CD4-positive, alpha-beta T cell treated with Interleukin-21 for 1 hour (primary cell): ENCODE measurements at places on chromosomes 4 and X.
A peak's percentile ranks its signal among the peaks of the same experiment; 100 is the strongest.

DNA sequence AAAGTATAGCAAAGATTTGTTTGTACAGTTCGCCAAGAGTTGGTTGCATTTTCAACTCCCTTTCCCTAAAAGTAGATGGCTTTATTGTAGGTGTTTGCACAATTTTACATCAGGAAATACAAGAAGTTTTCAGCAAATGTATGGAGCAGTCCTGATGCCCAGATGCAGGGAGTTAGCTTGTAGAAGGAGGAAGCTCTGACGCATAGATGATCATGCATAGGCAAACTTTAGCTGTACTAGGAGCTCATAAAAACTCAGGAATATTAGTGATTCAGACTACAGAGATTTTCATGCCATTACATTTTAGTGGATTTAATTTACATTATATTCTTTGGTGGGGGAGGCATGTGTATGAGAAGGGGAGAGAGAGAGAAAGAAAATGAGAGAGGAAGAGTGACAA lies 62.9 kb downstream of the TMPRSS11D start:
- no peak for DNase-seq

DNA sequence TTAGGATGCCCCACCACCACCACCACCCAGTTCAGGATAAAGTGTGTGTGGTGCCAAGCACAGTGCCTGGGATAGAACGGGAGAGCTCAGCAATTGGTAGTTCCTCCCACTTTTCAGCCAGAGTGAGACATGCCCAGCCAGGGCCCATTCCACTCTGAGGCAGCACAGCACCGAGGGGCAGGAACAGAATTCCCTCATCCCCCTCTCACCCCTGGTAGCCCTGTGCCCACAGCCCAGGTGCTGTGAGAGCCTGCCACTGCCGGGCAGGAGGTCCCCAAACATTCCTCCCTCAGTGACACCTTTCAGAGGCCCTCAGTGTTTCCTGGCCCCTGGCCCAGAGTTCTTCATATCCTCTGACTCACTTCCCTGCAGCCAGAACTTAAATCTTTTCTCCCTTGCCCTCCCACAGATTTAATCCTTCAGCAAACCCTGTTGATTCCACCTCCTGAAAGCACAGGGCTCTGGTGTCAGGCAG lies 8.1 kb downstream of the RIPPLY1 start:
- no peak for DNase-seq

DNA sequence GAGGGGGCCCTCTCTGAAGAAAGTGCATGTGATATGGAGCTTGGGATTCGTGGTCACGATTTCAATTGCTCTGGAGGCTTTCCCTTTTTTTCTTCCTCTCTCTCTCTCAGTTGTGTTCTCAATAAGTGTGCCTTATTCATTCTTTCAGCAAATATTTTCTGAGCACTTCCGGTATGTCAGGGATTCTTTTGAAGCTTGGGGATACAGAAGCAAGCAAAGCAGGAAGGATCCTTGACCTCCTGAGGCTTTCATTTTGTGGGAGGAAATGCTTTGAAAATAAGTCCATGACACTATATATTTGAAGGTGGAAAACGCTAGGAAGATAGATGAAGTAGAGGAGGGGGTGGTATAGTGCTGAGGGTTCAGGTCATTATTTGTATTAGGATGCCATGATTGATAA lies 12.6 kb upstream of the GABRE start:
- no peak for DNase-seq

DNA sequence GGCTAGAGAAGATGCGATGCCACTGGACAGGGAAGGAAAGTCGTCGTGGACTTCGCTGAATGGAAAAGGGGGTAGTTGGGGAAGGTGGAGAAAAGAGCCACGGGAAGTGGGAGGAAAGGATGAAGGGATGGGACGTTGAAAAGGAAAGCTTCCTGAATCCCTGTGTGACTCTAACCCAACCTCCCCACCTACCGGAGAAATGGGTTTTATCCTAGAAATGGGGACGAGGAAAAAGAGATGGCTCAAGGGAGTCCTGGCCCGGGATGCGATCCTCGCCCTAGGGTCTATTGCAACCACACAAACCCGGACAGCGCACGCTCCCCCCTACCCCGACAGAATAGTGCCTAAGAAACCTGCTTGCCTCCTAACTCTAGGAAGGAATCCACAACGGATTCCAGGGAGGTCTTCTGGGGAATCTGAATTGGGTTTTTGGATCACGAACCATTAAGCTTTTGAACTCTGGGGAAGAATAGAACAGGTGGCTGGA lies 738 bp upstream of the TSPAN5 start:
- DNase-seq, result no peak

DNA sequence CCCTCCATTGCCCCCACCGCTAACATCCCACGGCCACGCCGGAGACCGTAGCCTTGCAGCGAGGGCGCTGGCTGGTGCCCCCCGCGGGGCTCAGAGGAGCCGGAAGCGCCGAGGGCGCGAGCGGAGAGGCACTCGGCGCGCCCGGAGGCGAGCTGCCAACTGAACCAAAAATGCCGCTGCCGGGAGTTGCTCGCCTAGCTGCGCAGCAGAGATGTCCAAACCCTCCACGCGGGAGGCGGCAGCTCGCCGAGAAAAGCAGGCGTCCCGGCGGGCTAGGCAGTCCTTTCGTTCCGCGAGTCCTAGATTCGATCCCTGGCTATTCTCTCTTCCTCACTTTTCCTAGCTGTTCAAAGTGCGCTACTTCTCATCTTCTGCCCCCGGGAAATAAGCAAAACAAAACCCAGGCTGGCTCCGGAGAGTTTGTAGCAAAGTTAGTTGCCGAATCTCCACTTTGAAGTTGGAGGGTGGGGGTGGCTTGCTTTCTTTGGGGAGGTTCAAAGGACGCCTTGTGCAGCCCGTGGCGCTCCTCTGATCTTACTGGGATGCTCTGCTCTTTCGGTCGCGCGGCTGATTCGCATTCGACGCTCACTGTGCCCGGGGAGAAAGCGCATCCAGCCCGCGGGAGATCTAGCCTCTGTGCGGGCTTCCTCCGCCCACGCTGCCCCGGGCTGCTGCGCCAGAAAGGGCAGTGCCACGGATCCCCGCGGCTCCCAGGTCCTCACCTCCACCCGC lies 723 bp downstream of the NKX6-1 start:
- no peak for DNase-seq

DNA sequence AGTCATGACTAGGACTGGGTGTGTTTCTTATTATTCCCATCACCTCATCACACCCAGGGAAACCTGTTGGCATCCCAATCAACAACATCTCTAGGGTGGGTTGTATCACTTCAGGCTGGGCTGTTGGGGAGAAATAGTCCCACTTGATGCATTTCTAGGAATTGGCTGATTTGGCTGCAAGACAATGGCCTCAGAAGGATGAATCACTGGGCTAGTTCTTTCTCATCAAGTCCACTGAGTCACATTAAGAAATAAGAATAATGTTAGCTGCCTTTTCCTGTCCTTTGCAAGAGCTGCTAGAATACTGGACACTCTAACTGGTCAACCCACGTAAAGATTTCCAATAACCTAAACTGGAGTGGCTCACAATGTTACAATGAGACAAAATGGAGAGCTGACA lies 104.2 kb downstream of the CHRDL1 start:
- DNase-seq, result no peak

DNA sequence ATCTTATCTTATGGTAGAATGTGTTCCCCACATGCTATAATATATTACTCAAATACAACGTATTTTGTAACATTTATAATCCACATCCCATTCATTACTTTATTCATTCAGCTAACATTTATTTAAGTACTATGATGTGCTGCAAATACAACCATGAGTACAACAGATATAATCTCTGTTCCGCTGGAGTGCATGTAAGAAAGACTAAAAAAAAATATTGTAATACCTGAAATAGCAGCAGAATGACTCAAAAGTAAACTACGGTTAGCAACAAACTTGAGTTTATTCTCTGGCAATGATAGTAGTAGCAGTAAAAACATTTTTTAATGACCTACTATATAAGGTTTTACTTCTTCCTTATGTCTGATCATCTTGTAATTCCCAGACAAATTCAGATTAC lies 1776.3 kb downstream of the STIM2 start:
- DNase-seq, result no peak

GRCh38 chrX:67652543-67652942 lies 108.7 kb downstream of the AR start:
- no peak for DNase-seq

GRCh38 chrX:107726816-107727534 lies 48.6 kb downstream of the TSC22D3 start:
- DNase-seq, result no peak

DNA sequence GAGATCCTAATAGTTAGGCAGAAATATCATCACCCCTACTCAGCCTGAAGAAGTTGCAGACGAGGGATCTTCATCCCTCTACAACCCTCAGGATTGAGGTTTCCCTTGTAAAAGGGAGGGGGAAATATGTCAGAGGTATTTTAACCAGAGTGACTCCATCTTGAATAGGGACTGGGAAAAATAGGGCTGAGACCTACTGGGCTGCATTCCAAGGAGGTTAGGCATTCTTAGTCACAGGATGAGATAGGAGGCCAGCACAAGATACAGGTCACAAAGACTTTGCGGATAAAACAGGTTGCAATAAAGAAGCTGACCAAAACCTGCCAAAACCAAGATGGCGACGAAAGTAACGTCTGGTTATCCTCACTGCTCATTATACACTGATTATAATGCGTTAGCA lies 17.5 kb downstream of the IL13RA2 start:
- DNase-seq, result no peak

GRCh38 chrX:53013291-53013690 lies 35.3 kb upstream of the GPR173 start:
- no peak for DNase-seq

DNA sequence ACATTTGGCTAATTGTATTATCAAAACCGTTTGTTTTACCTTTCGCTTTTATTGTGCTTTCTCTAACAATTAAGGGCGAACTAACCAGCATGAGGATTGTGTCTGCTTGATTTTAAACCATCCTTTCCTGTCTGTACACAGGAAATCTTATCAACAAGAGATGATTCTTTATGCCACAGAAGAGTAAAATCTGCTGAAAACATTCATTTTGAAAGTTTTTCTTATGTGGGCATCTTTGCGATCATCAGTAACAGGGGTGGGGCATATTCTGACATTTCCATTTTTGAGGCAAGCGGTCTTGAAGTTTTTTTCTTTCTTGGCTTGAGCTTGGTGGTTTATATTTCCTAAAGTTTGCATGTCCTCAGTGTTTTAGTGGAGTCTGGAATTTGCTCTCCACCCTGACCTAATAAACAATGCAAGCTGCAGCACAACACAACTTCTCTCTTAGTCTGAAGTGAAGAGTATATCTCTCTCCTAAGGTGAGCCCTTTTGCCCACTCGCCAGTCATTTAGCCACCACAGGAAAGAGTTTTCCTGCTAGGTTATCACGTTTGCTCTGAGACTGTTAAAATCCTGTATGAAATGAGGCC lies 26.6 kb downstream of the NFKB1 start:
- DNase-seq, result peak; percentile 44

- no peak for DNase-seq
These were observed 43.4 kb downstream of the SMARCAD1 start for GRCh38 chr4:94251094-94251493.

DNA sequence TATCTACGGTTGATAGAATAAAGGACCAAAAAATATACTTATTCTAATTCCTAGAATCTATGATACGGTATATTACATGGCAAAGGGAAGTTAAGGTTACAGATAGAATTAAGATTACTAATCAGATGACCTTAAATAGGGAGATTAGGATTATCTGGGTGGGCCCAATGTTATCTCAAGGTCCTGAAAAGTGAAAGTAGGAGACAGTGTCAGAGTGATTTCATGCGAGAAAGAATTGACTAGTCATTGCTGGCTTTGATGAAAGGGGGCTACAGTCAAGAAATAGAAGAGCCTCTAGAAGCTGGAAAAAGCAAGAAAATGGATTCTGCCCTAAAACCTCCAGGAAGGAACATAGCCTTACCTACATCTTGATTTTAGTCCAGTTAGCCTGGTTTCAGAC lies 176.9 kb upstream of the PPP1R2C start:
- DNase-seq, result no peak

- peak; percentile 70 for DNase-seq
These were observed 65.8 kb upstream of the MSN start for GRCh38 chrX:65601530-65602220.

- DNase-seq, result no peak
These were observed 420.8 kb upstream of the DIPK2B start for GRCh38 chrX:45621376-45622041.

DNA sequence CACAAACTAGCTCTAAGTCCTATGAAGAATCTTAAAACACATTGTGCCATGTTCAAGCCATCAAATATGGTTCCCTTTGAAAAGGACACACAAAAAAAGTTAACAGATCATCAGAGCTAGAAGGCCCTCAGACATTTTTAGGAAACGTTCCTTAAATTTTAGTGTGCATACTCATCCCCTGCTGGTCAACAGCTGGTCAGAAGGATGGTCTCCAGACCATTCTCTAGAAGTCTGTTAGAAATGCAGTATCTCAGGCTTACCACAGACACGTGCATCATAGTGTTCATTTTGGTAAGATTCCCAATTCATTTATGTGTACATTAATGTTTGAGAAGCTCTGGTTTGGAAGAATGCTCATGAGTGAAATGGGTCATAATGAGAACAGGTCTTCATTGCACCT lies 523.1 kb downstream of the INPP4B start:
- no peak for DNase-seq

DNA sequence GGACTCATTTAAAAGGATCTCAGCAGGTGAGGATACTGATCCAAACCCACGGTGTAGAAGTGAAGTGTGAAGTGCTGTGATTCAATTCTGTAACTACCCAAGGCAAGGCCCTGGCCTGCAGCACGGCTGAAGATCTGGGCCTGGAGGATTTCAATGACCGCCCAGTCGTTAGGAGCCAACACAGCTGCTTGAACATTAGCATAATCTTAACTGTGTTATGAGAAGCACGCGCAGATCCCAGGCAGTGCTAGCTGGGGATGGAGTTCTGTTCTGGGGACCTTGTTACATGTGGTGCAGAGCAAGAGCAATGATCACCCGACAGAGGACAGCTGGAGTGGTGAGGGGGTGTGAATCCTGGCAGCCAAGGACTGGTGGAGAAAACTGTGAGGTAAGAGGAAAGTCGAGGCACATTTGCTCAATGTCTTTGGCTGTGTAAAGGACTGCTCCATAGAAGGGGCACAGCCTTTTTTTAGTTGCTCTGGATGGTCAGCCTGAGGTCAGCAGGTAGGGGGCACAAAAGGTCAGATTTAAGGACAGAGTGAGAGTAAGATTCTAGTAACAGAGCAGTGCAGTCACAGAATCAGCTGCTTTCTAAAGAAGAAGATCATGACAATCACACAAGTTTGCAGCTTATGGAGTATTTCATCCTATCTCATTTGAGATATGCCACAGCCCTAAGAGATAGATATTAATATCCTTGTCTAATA lies 181.8 kb downstream of the DCLK2 start:
- DNase-seq, result no peak

DNA sequence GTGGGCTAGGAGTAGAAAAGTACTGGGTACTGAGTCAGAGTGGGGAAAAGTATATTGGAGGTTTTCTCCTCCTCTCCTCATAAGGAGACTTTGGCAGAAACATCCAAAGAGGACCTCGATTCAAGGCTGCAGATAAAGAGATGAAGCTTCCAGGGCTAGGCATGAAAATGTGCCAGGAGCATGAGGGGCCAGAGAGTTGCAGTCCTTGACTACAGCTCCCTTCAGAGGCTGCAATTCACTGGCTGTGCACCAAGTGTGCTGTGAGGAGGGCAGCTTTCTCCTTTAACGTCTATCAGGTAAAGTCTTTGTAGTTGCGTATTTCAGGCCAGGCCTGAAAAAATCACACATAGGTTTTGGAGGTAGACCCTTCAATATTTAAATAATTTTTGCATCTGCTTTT lies 174.9 kb upstream of the VEGFC start:
- no peak for DNase-seq

GRCh38 chr4:71867598-71867997 lies 83.7 kb upstream of the GC start:
- no peak for DNase-seq

GRCh38 chr4:5471691-5472090 lies 236.7 kb downstream of the EVC2 start:
- DNase-seq, result no peak

GRCh38 chr4:129240816-129241215 lies 144.9 kb downstream of the C4orf33 start:
- no peak for DNase-seq
